CD4-positive, alpha-beta memory T cell (primary cell): ENCODE measurements at places on chromosomes 12 and 14. TPM values are rescaled to one million over a fixed set of nuclear protein-coding genes. Genes with fewer than 3 reads are reported as not detected.

Gene IFNG-AS1
- polyA plus RNA-seq: 11.3 TPM

Gene HAL
- not detected for polyA plus RNA-seq

Gene TSPAN11
- not detected for polyA plus RNA-seq

Gene KRT77
- not detected for polyA plus RNA-seq

Gene LUM
- not detected for polyA plus RNA-seq

Gene TXNDC16
- polyA plus RNA-seq: 2.8 TPM

Gene DBX2
- not detected for polyA plus RNA-seq

GRCh38 chr14:44820230-44820964, 141.3 kb downstream of the KLHL28 start:
- H3K36me3 ChIP-seq: no peaks in the 10 kb centered on the region
- no peaks in the 10 kb centered on the region for H3K4me1 ChIP-seq
- H3K27ac ChIP-seq: no peak overlapping the region
- H3K27me3 ChIP-seq: no peaks in the 10 kb centered on the region
- H3K4me3 ChIP-seq: no peak overlapping the region
- no peak for DNase-seq

- peaks cover 67% of the 10 kb centered on the region for H3K4me1 ChIP-seq
- DNase-seq: no peak
- H3K4me3 ChIP-seq: peak overlapping the region; percentile 99
- H3K27me3 ChIP-seq: no peaks in the 10 kb centered on the region
Observed at GRCh38 chr14:24145690-24146452, 539 bp downstream of the PSME2 start.

DNA sequence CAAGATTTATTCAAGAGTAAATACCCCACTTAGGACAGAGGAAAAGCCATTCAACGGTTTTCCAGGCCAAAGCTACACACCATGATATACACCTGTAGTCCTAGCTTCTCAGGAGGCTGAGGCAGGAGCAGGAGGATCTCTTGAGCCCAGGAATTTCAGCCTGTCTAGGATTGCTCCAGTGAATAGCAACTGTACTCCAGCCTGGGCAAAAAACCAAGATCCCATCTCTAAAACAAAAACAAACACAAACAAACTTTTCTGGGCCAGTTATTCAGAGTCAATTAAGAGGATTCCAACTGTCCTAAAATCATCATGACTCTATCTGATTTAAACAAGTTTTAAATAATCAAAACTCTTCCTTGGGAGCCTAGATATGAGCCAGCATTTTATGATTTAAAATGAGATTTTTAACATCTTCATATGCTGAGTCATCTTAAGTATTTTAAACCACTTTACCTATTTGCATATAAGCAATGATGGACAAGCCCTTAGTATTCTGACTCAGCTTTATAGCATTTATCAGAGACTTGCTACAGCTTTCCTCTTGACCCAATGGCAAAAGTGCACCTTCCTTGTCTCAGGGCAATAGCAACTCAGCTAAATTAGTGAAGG, 77.1 kb downstream of the KCNMB4 start:
- no peaks in the 10 kb centered on the region for H3K4me1 ChIP-seq
- H3K4me3 ChIP-seq: no peak overlapping the region
- no peak overlapping the region for H3K27ac ChIP-seq
- no peaks in the 10 kb centered on the region for H3K36me3 ChIP-seq

- H3K4me1 ChIP-seq: peaks cover 17% of the 10 kb centered on the region
- peaks cover 58% of the 10 kb centered on the region for H3K36me3 ChIP-seq
- H3K27me3 ChIP-seq: no peaks in the 10 kb centered on the region
- no peak overlapping the region for H3K4me3 ChIP-seq
- no peak overlapping the region for H3K27ac ChIP-seq
- DNase-seq: no peak
Observed at GRCh38 chr12:120764816-120765215, 39.2 kb downstream of the ACADS start.

- H3K36me3 ChIP-seq: no peaks in the 10 kb centered on the region
- H3K4me3 ChIP-seq: no peak overlapping the region
- H3K4me1 ChIP-seq: peaks cover 11% of the 10 kb centered on the region
- H3K27ac ChIP-seq: no peak overlapping the region
Observed at GRCh38 chr12:30796313-30796780, 41.6 kb upstream of the CAPRIN2 start.

DNA sequence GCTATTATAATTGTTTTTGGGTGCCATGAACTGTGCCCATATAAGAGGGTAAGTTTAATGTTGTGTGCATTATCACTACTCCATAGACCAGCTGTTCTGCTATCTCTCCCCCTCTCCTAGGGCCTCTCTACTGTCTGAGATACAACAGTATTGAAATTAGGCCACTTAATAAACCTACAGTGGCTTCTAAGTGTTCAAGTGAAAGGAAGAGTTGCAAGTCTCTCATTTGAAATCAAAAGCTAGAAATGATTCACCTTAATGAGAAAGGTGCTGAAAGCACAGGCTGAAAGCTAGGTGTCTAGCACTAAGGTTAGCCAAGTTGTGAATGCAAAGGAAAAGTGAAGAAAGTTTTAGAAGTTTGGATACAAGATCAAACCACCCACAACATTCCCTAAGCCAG, 168.0 kb downstream of the SLC16A7 start:
- H3K4me1 ChIP-seq: no peaks in the 10 kb centered on the region
- no peak overlapping the region for H3K4me3 ChIP-seq
- no peak for DNase-seq
- no peaks in the 10 kb centered on the region for H3K36me3 ChIP-seq

DNA sequence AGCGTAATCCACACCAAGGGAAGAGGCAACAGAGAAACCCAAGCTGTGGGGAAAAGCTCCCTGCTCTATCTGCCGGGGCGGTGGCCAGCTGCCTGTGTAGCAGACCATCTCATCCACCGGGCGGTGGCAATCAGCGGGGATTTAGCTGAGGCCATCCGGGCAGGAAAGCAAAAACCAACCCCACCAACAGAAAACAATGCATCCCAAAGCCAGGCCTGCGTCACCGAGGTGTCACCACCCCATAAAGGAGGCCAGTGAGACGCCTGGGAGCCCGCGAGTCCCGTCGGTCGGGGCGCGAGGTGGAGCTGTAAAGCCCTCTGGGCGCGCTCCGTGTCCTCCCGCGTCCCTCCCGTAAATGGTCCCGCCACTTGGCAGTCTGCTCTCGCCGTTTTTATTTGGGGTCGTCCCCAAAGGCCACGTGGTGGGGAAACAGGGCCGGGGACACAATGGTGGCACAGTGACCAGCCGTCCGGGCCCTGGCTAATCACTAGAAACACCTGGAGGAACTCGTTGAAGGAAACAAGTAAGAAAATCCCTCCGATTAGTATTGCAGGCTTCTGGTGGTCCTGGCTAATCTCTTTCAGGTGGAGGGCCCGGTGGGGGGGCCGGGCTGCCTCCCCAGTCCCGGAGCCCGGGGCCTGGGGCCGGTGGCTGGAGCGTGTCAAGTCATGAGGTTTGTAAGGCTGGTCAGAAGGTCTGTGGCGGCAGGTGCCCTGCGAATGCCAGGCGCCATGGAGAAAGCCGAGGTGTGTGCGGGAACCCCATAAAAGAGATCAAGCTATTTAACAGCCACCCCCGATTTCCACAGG, 94.7 kb upstream of the GSC start:
- no peaks in the 10 kb centered on the region for H3K4me1 ChIP-seq
- H3K27ac ChIP-seq: no peak overlapping the region
- H3K27me3 ChIP-seq: no peaks in the 10 kb centered on the region
- H3K4me3 ChIP-seq: no peak overlapping the region

- DNase-seq: no peak
- no peaks in the 10 kb centered on the region for H3K4me1 ChIP-seq
- no peaks in the 10 kb centered on the region for H3K36me3 ChIP-seq
- H3K27me3 ChIP-seq: no peaks in the 10 kb centered on the region
Observed at GRCh38 chr14:59823179-59823578, 47.4 kb downstream of the RTN1 start.

- no peaks in the 10 kb centered on the region for H3K4me1 ChIP-seq
- H3K36me3 ChIP-seq: no peaks in the 10 kb centered on the region
- H3K27ac ChIP-seq: no peak overlapping the region
- no peak for DNase-seq
- H3K4me3 ChIP-seq: no peak overlapping the region
Observed at GRCh38 chr12:128928361-128928760, 75.1 kb downstream of the GLT1D1 start.

- no peak overlapping the region for H3K27ac ChIP-seq
- H3K36me3 ChIP-seq: no peaks in the 10 kb centered on the region
- no peaks in the 10 kb centered on the region for H3K4me1 ChIP-seq
- H3K27me3 ChIP-seq: no peaks in the 10 kb centered on the region
- no peak for DNase-seq
- no peak overlapping the region for H3K4me3 ChIP-seq
Observed at GRCh38 chr14:40581264-40581663, 1025.4 kb upstream of the LRFN5 start.

DNA sequence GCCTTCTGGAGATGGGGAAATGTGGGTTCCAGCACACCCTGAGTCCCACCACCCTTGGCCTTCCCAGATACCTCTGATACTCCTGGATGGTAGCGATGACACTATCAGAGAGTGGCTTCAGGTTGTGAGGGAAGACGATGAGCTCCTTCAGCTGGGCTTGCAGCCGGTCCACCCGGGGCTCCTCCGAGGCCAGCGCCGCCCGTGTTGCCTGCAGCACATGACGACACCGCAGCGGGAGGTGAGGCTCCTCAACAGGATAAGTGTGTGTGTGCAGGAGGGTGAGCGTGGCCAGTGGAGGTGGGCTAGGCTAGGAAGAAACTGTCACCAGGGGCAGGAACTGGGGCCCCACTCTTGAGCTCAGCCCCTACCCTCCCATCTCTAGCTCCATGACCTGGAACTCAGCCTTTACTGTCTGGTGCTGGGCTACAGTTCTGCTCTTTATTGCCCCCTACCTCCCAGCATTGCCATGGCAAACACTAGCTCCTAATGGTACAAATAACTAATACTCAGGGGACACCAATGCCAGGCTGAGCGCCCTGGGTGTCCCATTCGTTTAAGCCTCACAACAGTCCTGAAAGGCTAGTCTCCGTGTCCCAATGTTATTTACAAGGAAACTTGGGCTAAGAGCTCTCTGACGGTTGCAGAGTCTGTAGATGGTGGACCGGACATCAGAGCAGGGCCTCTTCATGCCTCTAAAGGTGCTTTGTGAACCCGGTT, 64.1 kb downstream of the SYNE3 start:
- no peak overlapping the region for H3K4me3 ChIP-seq
- H3K36me3 ChIP-seq: peaks cover 69% of the 10 kb centered on the region
- no peaks in the 10 kb centered on the region for H3K4me1 ChIP-seq
- no peaks in the 10 kb centered on the region for H3K27me3 ChIP-seq

- no peak for DNase-seq
- H3K36me3 ChIP-seq: peaks cover 7% of the 10 kb centered on the region
- H3K4me3 ChIP-seq: peak overlapping the region; percentile 83
- H3K27me3 ChIP-seq: no peaks in the 10 kb centered on the region
- H3K27ac ChIP-seq: peak overlapping the region; percentile 86
Observed at GRCh38 chr12:92136965-92137721, 8.5 kb downstream of the BTG1 start.

DNA sequence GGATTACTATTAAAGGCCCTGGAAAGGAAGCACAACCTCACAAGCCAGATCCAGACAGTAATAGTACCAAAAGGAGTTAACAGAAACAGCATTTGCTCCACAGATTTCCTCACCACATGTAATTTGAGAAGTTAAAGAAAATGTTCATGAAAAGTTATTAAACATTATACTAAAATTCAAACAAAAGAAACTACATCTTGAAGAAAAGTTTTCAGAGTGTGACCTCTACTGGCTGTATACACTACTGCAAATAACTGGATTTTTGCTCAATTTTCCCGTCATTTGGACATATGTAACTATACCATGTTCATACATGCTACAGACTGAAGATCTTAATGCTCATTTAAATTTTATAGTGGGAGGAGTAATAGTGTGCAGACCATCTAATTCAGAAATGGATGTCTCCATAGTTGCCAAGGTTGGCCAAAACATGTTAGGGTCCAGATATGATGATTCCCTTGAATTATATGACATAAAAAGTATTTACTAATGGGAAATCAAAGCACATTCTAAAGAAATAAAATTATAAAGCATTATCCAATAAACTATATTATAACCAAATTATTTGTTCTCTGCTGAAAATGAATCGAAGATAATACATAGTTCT, 5.6 kb downstream of the KRR1 start:
- H3K4me1 ChIP-seq: peaks cover 19% of the 10 kb centered on the region
- H3K36me3 ChIP-seq: peaks cover 53% of the 10 kb centered on the region
- H3K27me3 ChIP-seq: no peaks in the 10 kb centered on the region
- no peak for DNase-seq

DNA sequence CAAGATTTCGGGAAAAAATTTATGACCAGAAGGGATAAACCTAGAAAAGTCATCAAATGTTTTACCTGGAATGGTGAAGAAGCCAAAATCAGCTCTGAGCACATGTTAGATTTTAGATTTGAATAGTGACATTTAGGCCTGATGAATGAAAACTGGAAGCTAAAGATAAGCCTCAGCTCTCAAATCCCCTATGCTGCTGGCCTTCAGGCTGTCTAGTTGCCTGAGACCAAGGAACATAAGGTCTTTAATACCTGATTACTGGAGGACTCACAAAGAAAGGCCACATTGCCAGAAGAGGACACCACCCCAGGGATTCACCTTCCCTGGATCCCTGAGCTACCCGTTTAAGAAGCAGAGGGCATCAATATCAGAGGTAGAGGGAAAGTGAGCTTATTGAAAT, 56.6 kb downstream of the BCL2L14 start:
- no peak overlapping the region for H3K4me3 ChIP-seq
- no peaks in the 10 kb centered on the region for H3K36me3 ChIP-seq
- no peak for DNase-seq
- H3K27ac ChIP-seq: no peak overlapping the region

GRCh38 chr14:103859416-103860202, 12.2 kb upstream of the PPP1R13B start:
- H3K4me3 ChIP-seq: no peak overlapping the region
- no peaks in the 10 kb centered on the region for H3K27me3 ChIP-seq

- H3K27me3 ChIP-seq: no peaks in the 10 kb centered on the region
- no peak overlapping the region for H3K27ac ChIP-seq
- no peak overlapping the region for H3K4me3 ChIP-seq
- H3K4me1 ChIP-seq: no peaks in the 10 kb centered on the region
- no peak for DNase-seq
Observed at GRCh38 chr12:90574676-90575075, 380.3 kb downstream of the CCER1 start.

DNA sequence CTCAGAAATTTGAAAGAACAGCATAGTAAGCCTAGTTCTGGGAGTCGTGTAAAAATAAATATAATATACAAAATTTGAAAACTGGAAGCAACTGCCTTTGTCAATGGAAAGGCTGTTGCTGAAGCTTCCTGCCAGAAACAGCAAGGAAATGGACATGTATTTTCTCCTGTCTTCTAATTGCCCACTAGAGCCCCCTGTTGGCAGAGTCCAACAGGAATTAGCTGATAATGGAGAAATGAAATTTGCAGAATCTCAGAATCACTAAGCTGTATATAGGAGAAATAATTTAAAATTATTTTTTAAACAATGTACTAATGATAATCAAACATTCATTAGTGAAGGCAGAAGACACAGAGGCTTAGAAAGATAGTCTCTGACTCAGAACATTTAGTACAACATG, 414.8 kb downstream of the SLC6A15 start:
- no peaks in the 10 kb centered on the region for H3K4me1 ChIP-seq
- H3K4me3 ChIP-seq: no peak overlapping the region
- no peaks in the 10 kb centered on the region for H3K36me3 ChIP-seq
- no peak for DNase-seq
